ENCODE measurements at places on chromosomes 16 and 17.

DNA sequence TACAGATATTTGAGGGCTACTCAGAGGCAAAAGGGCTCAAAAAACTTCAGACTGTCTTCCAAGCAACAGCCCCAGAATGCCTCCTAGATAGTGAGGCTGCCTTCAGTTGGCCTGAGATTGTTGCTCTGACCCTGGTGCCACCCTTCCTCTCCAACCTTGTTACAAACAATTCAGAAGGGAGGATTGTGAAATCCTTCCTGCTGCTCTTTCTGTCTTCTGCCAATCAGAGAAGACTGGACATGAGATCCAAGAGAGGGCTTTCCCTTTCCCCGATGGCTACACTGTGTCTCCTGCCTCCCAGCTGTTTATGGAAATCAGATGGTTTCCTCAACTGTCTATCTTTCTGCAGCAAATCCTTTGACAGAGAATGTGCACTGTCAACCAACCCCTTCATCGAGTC is 419.9 kb downstream of the CDH13 start:
- DNase-seq = no peak

DNA sequence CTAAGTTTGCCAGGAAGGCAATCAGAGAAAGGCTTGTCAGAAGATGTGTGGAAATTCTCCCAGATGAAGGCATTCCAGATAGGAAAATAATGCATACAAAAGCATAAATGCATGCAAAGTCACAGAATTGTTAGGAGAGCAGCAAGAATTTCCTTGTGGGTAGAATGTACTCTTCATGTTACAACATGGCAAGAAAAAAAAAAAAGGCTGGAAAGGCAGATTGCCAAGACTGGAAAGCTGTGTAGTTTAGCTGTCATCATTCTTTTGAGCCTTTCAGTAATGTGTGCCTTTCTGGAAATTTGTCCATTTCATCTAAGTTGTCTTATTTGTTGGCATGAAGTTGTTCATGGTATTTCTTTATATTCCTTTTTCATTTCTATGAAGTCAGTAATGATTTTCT is 71.0 kb upstream of the EFCAB3 start:
- no peak for DNase-seq

GRCh38 chr16:24102209-24102660 is 153.9 kb upstream of the CACNG3 start:
- DNase-seq = no peak

GRCh38 chr17:39026980-39027451 is 59.8 kb upstream of the FBXO47 start:
- no peak for DNase-seq

DNA sequence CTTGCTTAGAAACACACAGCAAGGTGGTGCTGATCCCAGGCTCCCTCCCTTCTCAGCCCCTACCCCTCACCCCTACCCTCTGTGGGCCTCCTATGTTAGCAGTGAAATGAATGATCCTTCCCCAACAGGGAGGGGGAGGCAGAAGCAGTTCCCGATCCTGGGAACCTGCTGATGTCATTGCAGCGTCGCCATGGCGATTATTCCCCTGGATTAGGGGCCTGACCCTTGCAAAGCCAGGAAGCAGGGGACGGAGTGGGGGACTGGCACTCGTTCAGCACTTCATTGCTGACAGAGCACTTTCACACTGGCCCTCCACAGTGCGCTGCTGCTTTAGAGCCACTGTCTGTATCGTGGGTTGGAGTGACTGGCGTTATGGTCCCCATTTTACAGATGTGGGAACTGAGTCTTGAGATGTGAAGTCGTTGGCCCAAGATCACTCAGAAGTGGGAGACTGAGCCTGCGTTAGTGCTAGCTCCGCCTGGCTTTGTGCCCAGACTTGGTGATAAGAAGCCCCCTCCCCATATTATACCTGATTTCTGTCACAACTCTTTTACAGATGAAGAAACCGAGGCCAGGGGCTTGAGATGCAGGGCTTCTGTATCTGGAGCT is 26.6 kb downstream of the LASP1 start:
- no peak for DNase-seq

GRCh38 chr16:2842340-2843000 is 12.4 kb downstream of the ZG16B start:
- no peak for DNase-seq

GRCh38 chr17:82239401-82239925 is 10.6 kb downstream of the SLC16A3 start:
- no peak for DNase-seq

- DNase-seq = no peak
Measured at GRCh38 chr17:34711646-34712045, 132.3 kb downstream of the TMEM132E start.

GRCh38 chr16:67560827-67561342 is 1.4 kb upstream of the CTCF start:
- DNase-seq = no peak

- no peak for DNase-seq
Measured at GRCh38 chr16:49471038-49471727, 97.6 kb downstream of the C16orf78 start.

DNA sequence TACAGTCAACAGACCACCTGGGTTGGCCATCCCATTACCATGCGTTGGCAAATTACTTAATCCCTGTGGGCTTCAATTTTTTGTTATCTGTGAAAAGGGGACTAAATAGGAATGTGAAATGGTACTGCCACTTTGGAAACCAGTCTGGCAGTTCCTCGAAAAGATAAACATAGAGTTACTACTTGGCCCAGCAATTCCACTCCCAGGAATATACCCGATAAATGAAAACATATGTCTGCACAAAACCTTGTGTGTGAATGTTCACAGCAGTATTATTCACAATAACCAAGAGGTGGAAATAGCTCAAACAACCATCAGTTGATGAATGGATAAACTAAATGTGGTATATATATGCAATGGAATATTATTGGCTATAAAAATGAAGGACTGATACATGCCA is 87.9 kb downstream of the TANGO6 start:
- no peak for DNase-seq

DNA sequence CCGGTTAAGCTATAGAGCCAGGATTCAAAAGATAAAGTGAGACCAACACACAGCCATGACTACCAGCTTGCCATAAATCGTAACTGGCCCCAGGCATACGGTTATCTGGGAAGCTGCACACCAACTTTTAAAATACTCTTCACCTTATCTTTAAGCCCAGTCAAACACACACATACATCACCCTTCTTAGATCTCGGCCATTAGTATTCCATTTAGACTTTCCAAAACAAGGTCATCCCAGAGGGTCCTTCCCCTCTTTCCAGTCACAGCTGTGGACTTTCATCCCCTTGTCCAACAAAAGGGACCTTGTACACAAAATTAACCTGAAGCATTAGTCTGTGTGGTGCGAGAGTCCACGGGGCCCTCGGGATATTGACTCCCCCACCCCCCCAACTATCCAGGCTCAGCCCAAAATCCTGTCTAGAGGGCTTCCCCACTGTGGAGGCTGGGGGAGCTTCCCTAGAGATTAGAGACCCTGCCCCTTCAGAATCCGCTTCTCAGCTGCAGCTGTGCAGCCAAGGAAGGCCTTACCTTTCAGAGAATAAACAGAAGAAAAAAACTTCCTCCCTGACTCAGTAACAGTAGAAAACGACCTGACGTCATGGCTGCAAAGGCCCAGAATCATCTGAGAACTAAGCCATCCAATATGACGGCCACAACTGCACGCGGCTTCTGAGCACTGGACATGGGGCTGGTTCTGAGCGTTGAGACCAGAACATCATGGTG is 9.9 kb downstream of the ZFHX3 start:
- DNase-seq = peak; percentile 95

DNA sequence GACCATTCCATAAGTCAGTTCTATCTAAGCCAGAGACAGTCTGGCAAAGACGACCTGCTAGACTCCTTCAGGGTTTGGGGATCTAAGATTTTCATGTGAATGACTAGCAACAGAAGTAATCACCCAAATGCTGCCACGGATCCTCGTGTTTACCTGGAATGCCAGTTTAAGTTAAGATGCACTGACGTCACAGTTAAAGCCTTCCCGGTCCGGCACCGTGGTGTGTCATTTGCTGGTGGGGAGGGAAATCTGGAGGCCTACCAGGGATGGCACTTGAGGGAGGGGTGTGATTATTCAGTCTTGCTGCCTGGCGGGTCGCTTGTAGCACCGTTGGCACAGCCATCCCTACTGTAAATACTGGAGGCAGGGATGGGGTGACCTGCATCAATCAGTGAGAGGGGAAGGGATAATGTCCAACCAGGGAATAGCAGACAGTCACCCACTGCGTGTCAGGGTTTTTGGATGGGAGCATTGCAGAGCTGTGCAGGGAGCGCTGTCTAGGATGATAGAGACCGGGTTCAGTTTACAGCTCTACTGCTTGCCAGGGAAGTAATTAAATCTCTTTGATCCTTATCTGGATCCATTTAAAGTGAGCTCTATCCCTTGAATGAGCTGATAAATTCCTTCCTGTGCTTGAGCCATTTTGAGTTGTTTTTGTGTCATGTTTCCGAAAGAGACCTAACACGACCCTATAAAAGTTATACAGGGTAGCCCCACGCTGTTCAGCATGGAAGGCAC is 764.7 kb upstream of the EEF2KMT start:
- no peak for DNase-seq

GRCh38 chr17:56098746-56099145 is 54.5 kb upstream of the ANKFN1 start:
- no peak for DNase-seq

DNA sequence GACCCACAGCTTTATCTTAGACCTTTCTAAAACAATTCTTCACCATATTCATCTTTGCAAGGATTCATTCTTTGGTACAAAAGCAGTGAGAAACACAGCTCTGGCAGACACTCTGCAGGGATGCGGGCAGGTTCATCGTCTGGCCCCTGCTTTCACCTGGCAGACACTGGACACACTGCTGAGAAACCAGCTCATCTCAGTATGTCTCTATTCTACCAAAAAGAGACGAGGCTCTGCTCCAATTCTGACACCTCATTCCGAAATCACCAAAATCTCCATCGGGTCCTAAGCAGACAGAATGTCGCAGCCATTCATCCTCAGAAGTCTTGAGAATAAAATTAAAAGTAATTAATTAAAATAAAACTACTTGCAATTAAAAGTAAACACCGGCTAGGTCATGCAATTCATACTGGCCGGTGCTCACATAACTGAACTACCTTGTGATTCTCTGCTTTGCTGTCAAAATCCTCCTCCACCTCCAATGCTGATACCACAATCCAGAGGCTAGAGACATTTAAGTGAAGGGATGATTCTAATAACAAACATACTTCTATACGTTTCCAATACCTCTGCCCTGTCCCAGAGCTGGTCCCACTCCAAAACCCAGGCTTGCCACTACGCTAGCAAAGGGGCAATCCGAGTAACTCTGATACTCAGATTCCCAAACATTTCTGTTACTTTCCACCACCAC is 1.3 kb downstream of the RNF157 start:
- no peak for DNase-seq

GRCh38 chr17:79188685-79189084 is 114.1 kb downstream of the ENGASE start:
- DNase-seq = no peak

- DNase-seq = no peak
Measured at GRCh38 chr17:48543107-48543853, 1.6 kb downstream of the HOXB2 start.

- DNase-seq = peak; percentile 76
Measured at GRCh38 chr16:29806641-29807425, 504 bp downstream of the MAZ start.

GRCh38 chr17:78781104-78781892 is 775 bp downstream of the CYTH1 start:
- no peak for DNase-seq

DNA sequence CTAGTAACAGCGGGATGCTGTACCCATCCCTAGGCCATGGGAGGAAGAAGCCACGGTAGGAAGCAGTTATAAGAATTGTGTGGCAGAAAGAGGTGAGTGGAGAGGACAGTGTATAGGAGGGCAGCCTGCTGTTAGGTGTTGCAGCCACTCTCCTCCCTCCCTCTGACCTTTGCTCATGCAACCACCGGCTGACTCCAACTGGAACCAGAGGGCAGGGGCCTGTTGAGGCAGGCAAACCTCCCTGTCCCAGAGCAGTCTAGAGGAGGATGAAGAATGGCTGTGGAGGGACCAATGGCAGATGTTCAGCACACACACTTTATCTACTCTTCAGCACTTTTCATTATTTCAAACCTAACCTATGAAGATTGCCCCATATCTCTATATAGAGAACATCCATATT is 2.2 kb downstream of the TXNL4B start:
- DNase-seq = peak; percentile 27
